Stimulated activated CD4-positive, alpha-beta T cell treated with anti-CD3 and anti-CD28 coated beads, Interleukin-1b, Interleukin-23, amount 100 ng/mL, for 1 hour (primary cell): ENCODE measurements at places on chromosomes 3 and 15.

GRCh38 chr15:83064859-83065258 lies 2.2 kb downstream of the BTBD1 start:
- DNase-seq: no peak

GRCh38 chr3:43506644-43507043 lies 115.2 kb downstream of the ANO10 start:
- no peak for DNase-seq

DNA sequence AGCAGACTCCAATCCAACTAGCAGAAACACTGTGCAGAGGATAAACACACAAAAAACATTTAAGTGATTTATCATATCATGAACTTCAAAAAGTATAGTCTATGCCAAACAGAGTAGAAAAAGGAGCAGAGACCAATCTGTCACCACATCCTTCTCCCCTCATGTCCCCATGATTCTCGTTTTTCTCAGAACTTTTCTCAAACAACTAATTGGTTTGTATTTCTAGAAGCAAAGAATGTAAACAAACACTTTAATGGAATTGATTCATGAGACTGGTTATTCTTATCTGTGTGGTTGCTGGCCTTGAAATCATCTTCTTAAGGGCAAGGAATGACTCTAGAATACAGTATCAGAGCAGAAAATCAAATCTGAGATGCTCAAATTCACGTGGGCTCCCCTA lies 294.2 kb upstream of the THBS1 start:
- DNase-seq: no peak

GRCh38 chr3:46681856-46682540 lies 11.5 kb downstream of the ALS2CL start:
- DNase-seq: no peak

GRCh38 chr15:70376929-70377691 lies 279.4 kb upstream of the TLE3 start:
- no peak for DNase-seq

- no peak for DNase-seq
Observed at GRCh38 chr15:90790561-90790960, 73.4 kb downstream of the BLM start.

DNA sequence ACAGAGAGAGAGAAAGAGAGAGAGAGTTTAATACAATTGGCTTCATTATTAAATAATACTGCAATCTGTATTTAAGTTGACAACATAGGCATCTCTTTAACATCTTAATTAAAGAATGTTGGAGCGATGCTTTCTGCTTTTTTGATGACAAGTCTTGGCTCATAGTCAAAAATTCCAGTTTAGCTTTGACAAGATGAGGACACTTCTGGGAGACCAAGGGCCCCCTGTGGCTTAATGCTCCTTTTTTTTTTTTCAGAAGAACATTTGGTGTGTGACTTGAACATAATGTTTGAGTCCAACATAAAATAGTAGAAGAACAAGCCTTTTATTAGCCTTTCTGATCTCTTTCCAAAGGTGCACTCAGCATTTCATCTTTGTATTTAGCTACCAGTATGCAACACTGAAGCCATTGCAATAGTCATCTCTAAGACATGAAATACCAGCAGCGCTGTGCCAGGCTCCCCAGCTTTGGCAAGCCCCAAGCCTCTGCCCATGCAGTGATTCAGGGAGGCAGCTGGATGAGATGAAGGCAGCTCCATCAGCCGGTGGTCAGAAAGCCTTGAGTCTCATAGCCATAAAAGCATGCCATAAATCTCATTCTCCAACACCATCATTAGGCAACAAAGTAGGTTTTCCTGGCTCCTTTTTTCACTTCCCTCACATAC lies 349.4 kb upstream of the SEMA6D start:
- DNase-seq: no peak

- DNase-seq: no peak
Observed at GRCh38 chr15:63596676-63597037, 530 bp upstream of the FBXL22 start.

DNA sequence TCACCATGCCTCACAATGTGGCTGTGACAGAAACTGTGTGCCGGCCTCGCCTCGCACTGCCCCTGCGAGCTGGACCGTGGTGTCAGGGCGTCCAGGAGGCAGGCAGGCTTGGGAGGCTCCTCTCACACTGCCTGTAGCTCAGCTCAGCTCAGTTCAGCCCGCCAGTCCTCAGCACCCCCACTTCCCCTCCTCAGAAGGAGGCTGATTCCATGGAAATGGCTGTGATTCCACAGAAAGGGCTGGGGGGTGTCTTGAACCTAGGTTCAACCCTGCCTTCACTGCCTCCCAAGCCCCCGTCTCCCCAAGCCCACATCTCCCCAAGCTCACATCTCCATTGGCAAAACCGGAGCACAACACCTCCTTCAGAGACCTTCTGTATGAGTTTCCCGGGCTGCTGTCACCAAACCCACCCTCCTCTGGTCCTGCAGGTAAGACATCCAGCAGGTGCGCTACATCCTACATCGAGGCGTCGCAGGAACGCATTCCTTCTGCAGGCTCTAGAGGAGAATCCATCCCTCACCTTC lies 94.0 kb downstream of the OCA2 start:
- no peak for DNase-seq

- DNase-seq: no peak
Observed at GRCh38 chr3:46705751-46706552, 4.8 kb downstream of the TMIE start.

- DNase-seq: no peak
Observed at GRCh38 chr3:149414557-149415231, 37.2 kb upstream of the TM4SF1 start.

DNA sequence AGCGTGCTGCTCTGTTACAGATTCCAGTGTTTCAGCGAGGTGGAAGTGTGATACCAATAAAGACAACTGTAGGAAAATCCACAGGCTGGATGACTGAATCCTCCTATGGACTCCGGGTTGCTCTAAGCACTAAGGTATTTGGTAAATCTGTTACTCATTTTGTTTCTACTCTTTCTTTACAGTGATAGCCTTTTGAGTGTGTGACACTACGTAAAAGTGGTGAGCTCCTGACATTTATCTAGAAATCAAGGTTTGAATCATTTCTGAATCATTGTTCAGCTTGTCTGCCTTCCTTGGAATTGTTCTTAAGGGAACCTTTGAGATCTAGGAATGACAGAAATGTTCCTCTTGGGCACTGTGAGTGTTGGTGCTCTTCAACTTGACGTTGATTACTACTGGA lies 11.2 kb upstream of the CAPN3 start:
- DNase-seq: no peak

DNA sequence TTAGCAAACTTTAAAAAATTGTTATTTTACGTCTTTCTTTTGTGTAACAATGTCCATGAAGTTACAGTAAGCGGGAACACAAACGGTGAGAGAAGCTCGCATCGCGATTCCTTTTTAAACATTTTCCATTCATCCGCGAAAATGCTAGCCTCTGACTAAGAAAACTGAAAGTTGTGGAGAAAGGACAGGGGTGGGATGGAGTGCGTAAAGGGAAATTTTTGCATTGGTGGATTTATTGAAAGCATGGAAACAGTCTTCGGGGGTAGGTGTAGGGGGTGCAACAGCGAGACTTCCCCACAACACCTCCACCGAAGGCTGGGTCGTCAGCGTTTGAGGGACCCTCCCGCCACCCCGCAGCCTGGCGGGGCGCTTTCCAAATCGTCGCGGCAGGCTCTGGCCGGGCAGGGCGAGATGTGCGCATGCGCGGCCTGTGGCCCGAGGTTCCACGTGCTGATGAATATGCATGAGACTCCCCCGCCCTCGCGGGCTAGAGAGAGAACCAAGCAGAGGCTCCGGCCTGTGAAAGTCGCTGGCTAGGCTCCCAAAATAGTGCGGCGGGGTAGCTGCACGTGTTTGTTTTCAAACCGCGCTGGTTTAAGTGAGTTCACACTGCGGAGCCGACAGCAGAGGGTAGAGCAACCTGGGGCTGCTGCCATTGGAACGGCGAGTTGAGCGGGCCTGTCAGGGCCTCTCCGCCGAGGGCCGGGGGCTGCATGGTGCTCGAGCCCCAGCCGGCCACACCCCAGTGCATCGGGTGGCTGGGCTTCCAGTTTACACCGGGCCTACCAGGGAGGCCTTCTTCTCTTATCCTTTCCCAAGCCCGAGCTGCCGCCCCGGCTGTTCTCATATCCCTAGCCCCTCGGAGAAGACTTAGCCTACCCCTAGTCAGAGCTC lies 9.9 kb downstream of the ZIC1 start:
- no peak for DNase-seq

- DNase-seq: no peak
Observed at GRCh38 chr3:45943207-45943846, at the start of gene CXCR6. TSS of gene CXCR6 (plus strand) at chr3:45943464. CDS start at chr3:45946482, 3,018 bp downstream.

GRCh38 chr3:97960993-97961766 lies 11.1 kb downstream of the RIOX2 start:
- DNase-seq: no peak

- no peak for DNase-seq
Observed at GRCh38 chr15:67003586-67003985, 61.8 kb upstream of the SMAD3 start.
